ENCODE measurements at places on chromosomes 12 and 14.

DNA sequence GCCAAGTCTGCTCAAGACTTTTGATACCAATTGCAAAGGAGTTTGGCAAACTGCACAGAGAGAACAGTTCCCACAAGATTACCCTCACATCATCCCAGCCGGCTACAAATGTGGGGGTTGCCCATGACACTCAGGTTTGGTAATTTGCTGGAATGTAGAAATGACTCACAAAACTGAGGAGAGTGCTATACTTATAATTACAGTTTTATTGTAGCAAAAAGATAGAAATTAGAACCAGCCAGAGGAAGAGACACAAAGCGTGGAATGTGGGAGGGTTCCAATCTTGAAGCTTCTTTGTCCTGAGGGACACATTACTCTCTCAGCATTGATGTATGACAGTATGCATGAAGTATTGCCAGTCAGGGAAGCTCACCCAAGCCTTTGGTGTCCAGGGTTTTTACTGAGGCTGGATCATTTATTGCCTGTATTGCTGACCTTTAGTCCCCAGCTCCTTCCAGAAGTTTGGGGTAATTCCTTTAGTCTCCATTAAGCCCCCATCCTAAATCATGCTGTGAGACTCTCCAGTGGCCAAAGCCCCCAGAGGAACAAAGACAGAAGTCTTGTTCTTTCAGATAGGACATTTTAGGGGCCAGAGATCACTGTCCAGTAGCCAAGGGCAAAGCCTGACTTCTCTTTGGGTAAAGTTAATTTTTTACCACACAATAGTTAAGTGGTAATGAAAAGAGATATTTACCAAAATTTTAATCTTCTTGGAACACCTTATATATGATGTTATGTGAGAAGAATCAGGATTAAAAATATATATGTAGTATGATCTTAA lies 9.9 kb downstream of the TBK1 start:
- DNase-seq: no peak

- no peak for DNase-seq
Measured at GRCh38 chr12:53476769-53477209, 22.5 kb downstream of the MAP3K12 start.

GRCh38 chr14:22613106-22613695 lies 15.1 kb downstream of the ABHD4 start:
- DNase-seq: no peak

DNA sequence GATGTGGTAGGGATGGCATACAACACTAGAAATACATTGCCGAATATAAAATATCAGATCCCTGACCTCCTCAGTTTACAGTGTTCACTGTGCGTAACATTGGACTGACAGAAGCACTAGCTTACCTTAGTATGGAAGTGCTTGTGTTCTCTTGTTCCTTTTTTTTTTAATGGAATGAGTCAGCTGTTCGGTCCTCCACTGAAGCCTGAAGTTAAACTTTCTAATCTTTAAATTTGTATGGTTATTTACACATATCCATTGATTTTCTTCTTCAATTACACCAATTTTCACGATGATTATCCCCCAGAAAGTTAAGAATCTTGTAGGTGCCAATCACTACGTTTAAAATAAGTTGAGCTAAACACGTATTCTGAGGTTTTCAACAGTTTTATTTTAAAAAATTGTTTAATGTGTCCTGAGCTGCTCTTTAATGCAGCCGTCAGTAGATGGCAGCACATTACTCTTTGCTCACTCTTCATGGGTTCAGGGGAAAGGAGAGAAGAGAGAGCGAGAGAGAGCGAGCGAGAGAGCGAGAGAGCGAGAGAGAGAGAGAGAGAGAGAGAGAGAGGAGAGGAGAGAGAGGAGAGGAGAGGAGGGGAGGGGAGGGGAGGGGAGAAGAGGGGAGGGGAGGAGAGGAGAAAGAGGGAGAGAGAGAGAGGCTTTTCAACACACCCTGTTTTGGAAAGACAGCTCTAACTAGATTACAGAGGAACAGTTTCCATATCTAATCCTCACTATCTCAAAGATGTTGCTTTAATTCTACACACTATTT lies 134.7 kb upstream of the SCAF11 start:
- peak; percentile 55 for DNase-seq

DNA sequence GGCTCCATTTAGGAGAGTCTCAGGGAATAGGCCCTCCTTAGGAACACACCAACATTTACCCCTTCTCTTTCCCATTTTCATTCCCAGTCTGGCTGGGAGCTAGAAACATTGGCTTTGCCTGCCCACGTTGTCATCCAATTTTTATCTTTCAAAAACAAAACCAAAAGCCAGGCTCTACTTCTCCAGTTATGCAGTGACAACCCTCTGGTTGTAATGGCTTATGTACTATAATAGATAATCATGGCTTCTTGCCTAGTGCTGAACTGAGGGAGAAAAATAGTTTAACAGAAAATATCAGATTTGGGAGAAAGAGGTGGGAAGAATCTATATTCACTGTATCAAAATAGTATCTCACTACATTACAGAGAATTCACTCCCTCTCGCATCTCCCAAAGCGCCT lies 32.1 kb upstream of the IL22 start:
- DNase-seq: no peak

DNA sequence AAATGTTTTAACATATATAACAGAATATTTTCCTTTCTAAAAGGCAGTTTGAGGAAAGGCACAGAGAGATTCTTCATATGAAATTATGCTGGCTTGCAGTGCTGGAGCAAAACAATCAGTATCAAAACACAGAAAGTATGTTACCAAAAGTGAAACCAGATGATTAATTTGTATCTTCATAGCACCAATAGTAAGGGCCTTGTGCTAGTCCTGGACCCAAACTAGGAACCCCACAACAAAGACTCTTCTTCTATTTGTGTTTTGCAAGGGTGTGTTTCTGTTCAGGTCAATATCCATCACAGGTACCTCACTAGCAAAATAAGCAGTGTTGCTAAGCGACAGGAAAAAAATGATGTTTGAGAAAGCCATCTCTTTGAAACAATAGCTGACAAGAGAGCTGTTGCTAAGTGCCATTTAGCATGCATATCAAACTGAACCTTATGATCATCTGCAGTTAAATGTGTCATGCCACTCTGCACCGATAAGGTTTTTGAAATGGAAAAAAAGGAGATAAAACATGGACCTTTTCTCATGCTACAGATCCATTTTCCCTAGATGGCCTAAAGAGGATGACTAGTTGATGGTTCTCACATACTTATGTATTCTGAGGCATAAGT lies 196.2 kb upstream of the ALG10 start:
- no peak for DNase-seq

GRCh38 chr14:80215756-80216581 lies 4.7 kb upstream of the DIO2 start:
- no peak for DNase-seq

GRCh38 chr12:95173392-95174251 lies 43.6 kb downstream of the FGD6 start:
- DNase-seq: no peak

DNA sequence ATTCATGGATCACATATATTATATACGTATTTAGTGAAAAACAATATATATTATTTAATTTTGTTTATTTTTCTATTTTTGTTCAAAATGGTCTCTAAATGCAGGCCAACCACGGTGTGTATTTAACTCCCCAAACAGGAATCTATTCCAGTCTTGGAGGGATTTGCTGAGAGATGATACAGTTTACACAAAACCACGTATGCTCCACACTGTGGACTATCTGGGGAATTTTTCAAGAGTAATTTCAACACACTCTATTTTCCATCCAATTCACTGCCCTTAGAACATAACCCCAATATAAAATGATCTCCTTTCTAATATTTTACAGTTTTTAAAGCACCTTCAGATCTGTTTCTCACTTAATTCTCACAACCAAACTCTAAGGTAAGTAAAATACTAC lies 15.3 kb downstream of the EML1 start:
- DNase-seq: no peak

GRCh38 chr14:70677341-70677740 lies 35.6 kb downstream of the TTC9 start:
- no peak for DNase-seq

- DNase-seq: no peak
Measured at GRCh38 chr12:14418451-14418890, 53.0 kb downstream of the ATF7IP start.

- no peak for DNase-seq
Measured at GRCh38 chr12:57840726-57841125, 5.8 kb downstream of the CTDSP2 start.

- no peak for DNase-seq
Measured at GRCh38 chr12:114316076-114316475, 89.9 kb downstream of the TBX5 start.

DNA sequence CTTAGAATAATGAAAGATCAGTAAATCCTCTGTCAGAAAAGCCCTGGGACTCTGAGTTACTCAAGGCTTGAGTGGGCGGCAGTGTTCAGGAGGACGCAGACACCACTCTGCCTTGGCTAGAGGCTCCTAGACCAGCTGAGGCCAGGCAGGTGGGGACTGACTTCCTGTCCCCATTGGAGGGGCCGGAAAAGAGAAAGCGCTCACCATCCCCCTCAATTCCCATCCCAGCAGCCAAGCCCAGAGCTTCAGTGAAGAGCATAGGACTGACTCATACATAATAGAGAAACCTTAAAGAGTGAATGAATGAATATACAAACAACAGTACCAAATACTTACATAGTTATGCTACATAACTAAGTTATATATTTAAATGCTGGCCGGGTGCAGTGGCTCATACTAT lies 62.0 kb downstream of the PLEKHG7 start:
- no peak for DNase-seq

DNA sequence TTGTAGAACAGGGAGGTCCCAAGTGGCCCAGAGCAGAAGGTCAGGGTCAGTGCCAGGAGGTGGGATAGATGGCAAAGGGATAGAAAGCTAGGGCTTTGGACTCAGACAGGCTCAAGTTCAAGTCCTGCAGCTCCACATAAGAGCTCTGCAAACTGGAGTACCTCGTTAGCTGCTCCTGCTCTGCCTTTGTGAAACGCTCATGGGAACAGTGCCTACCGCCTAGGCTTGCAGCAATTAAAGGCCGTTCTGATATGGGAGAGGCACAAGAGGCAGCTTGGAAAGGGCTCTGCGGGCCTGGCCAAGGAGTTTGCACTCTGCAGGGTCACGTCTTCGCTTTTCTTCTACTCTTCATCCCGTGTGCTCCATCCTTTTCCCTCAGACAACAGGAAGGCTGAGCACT lies 54.1 kb downstream of the MAP1LC3B2 start:
- no peak for DNase-seq

DNA sequence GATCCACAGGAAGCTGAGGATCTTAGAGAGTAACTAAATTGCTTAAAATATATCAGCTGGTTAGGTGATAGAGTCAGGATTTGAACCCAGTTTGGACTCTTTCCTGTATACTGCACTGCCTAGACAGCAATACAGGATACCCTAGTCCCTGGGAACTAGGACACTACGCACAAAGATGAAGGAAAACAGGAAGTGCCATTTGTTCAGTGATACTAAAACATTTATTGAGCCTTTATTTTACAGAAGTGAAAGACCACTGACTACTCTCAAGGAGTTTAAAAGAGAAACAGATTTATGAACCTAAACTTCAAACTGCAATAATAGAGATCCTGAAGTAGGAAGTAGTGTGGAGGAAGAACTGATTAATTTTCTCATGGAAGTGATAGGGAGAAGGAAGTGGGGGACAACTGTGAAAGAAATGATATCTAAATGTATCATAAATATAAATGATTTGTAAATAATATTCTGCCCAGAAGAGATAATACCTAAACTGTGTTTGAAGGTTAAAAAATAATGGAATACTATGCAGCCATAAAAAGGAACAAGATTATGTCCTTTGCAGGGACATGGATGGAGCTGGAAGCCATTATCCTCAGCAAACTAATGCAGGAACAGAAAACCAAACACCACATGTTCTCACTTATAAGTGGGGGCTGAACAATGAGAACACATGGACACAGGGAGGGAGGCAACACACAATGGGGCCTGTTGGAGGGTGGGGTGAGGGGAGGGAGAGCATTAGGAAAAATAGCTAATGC lies 18.2 kb downstream of the MSRB3 start:
- DNase-seq: no peak

DNA sequence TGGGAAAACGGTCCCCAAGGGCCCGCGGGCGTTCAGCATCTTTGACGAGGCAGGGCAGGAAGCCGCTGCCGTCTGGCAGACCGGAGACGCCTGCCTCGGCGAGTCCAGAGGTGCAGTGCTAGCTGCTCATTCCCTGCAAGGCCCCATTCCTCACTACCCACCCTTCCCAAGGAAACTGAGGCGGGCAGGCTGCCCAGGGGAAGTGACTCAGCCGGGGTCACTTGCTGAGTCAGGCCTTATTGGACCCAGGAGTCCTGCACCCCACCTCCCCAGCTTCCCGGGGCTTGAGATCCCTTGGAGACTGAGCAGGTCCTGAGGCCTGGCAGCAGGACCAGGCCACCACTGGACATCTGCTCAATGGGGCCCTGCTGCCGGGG lies 3.7 kb downstream of the SH2B3 start:
- no peak for DNase-seq

GRCh38 chr14:97281741-97282140 lies 484.6 kb downstream of the VRK1 start:
- no peak for DNase-seq

DNA sequence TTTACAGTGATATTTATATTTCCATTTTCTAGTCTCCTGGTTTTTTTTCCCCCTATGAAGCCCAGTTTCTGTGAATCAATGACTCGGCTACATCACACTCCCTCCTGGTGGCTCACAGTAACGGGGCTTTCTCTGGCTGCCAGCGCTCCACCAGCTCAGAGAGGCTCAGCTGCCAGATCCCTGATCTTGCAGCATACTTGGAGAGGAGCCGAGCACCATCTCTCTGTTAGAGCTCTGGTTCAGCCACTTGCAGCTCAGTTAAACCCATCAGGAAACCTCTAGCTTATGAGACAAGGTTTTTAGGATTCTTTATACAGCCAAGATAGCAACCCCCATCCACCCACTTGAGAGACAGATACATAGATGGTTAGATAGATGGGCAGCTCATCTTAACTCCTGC lies 74.6 kb downstream of the CIT start:
- no peak for DNase-seq
